ENCODE measurements at places on chromosomes 2 and 18.

DNA sequence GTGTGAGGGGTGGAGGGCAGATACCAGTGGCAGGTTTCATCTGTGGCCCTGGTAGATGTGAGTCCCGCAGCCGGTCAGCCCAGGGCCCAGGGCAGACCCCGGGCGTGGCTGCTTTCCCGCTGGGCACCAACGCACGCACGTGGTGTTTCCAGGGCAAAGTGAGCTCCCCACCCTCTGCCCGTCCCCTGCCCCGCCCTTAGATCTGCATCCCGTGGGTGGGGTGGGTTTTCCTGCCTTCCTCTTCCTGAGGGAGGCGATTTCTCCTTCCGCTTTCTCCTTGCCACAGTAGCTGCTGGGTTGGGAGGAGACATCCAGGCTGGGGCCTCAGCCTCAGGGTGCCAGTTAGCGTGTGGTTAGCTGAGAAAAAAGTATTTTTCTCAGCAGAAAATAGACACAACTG is 49.6 kb downstream of the ODC1 start:
- no peak for DNase-seq

GRCh38 chr2:145652571-145653545 is 1132.9 kb upstream of the ZEB2 start:
- no peak for DNase-seq

GRCh38 chr2:113974727-113975126 is 84.8 kb downstream of the ACTR3 start:
- no peak for DNase-seq

DNA sequence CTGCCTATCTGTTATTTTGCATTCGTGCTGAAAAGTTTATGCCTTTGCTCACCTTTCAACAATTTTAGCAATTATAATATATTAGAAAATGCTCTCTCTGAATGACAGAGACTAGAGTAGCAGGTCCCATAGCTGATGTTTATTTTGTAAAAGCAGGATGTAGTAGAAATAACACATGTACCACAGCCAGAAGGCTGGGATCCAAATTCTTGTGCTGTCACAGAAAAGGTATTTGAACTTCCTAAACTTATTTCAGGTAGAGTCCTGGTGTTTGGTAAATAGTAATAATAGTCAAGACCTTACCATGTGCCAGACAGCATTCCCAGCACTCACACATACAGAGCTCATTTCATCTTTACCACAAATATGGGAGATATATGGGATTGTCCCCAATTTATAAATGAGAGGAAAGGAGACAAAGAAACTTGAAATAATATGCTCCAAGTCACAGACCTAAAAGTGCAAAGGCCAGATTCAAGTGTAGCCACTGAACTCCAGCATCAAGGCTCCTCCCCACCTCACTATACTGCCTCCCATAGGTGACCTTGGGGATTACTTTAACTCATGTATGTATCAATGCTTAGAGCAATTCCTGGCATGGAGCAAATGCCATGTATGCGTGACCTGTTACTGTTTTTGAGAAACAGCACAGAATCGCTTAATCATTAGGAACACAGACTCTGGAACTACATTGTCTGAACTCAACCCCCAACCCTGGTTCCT is 284.7 kb upstream of the RAB12 start:
- DNase-seq, result no peak

- no peak for DNase-seq
These were observed 73.6 kb upstream of the CYP1B1 start for GRCh38 chr2:38149531-38149930.

DNA sequence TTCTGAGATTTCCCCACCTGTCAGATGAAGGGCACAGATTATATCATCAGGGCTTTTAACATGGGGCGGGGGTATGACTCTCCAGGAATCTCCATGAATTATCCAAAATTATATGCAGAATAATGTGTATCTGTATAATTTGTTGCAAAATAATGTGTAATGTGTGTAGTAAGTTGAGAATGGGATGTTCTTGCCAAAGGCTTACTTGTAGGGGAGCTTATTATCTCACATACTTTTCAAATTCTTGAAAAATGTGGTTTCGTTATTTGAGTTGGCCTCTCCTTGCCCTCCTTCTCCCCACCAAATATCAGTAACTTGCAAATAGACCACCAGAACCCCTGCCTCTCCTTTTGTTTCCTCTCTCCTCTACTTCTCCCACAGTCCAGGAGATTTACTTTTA is 35.6 kb downstream of the UBR3 start:
- no peak for DNase-seq

DNA sequence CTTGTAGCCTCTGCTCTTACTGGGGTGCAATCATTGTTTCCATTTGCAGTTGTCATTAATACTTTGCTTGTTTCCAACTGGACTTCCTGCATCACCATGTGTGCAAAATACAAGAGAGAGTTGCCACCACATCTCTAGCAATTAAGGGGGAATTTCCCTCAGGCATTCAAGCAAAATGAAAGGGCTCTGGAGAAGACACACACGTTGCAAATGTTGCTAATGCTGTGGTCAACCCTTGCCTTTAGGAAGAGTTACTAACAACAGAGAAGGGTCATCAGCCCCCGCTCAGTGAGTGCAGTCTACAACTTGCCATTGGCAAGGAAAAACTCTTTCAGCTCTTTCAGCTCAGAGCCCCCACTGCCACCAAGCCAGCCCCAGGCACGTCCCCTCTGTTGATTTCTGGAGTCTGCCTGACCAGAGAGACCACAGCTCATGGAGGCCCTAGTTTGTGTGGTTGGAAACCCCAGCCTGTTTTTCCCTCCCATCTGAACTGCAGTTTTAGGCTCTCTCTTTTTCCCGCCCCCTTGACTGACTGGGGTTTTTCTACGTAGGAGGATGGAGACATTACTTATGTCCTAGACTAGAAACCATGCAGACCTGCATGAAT is 25.9 kb upstream of the GPR45 start:
- DNase-seq, result no peak

GRCh38 chr2:123528996-123529707 is 495.9 kb upstream of the CNTNAP5 start:
- DNase-seq, result no peak

- DNase-seq, result no peak
These were observed 112.4 kb upstream of the UPP2 start for GRCh38 chr2:157989227-157989626.

- DNase-seq, result no peak
These were observed 38.8 kb downstream of the PPP4R1 start for GRCh38 chr18:9575558-9575957.

- DNase-seq, result no peak
These were observed 58.3 kb downstream of the SEPTIN10 start for GRCh38 chr2:109555346-109555900.

DNA sequence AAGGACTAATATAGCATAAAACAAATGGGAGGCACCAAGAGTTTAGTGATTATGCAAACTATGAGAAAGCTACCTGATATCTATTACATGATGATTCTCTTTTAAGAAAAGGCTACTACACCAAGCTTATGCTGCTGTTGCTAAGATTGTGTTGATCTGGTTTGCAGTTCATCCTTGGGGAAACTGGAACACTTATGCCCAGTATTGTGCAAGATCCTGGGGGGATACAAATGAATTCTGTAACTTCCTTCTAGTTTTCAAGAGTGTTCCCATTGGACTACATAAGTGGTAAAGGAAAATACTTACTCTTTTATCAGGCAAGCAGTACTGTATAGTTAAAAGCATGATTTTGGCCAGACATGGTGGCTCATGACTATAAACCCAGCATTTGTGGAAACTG is 3.1 kb upstream of the NMI start:
- no peak for DNase-seq

- DNase-seq, result no peak
These were observed 75.6 kb upstream of the APCDD1 start for GRCh38 chr18:10378688-10379420.

DNA sequence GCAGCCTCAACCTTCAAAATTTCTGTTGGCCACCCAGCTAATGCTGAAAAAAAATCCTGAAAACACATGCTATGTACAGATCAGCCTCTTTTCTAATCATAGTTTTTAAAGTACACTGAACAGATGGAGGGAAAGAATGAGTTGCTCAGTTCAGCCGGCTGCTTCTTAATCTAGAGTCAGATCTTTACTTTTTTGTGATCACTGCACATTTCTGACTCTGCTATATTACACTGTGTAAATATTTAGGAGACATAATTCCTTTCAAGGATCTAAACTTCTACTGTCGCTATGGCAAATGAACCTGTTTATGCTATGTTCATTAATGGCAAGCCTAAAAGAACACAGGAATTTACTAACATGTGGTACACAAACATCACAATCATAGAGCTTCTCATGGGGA is 114.2 kb downstream of the SRBD1 start:
- no peak for DNase-seq

GRCh38 chr2:158725441-158725891 is 69.7 kb upstream of the DAPL1 start:
- DNase-seq, result no peak

DNA sequence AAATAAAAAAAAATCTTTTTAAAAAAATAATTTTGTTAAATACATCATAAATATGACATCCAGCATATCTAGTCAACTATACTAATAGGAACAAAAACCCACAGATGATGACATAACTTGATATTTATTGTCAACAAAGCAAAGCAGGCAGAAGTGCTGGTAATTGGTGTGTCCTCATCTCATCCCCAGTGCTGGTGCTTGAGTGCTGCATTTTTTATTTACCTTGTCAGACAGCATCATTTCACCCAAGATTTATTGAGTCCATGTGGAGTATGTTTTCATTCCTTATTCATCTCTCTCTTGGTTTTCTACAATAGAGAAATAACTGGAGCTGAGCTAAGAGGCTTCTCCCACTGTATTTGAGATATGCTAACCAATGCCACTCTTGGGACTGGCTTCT is 191.6 kb upstream of the SLC14A2 start:
- DNase-seq, result no peak

DNA sequence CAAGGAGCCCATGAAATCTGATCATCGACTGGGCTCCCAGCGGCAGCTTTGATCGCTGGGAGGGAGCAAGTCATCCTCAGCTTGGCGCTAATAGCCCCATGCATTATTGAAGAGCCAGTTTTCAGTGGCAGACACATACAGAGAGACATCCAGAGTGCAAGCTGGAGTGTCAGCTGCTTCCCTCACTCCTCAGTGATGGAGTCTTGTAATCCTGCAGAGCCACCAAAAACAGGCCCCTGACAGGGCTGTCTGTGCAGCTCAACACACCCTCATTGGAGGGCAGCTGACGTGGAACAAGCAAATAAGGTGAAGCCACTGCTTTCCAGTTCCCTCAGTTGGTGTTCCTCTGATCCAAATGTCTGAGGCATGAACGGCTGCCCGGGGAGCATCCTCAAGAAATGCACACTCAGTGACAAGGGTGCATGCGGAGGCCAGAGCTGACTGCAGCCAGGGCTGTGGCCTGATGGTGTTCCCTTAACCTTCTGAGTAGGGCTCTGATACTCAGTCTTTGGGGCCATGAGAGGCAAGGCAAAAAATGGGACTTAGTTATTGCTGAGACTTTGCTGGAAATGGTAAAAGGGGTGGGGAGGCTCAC is 97.4 kb downstream of the RHOB start:
- no peak for DNase-seq

Measured in activated T-helper 1 cell treated with anti-CD3 and anti-CD28 coated beads, Interleukin-2, amount 50 U/mL, for 16 hours (primary cell).